ENCODE measurements at places on chromosomes 3 and 15.

DNA sequence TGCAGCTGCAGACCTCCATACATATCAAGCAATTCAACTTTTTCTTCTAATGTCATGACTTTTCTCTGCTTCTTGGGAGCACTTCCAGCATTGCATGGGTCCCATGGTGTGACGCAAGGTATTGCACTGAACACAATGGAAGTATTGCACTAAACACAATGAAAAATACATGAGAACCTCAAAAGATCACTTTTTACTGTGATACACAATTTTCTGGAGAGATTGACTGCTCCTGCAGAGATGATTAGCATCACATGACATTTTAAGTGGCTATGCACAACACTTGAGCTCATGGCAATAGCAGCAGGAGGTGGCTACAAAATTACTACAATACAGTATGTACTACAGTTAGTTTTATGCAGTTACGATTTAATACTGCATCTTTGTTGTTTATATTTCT lies 113.5 kb upstream of the BHLHE40 start:
- DNase-seq: no peak

- DNase-seq: no peak
These were observed 2.7 kb downstream of the CD200R1 start for GRCh38 chr3:112972158-112972557.

DNA sequence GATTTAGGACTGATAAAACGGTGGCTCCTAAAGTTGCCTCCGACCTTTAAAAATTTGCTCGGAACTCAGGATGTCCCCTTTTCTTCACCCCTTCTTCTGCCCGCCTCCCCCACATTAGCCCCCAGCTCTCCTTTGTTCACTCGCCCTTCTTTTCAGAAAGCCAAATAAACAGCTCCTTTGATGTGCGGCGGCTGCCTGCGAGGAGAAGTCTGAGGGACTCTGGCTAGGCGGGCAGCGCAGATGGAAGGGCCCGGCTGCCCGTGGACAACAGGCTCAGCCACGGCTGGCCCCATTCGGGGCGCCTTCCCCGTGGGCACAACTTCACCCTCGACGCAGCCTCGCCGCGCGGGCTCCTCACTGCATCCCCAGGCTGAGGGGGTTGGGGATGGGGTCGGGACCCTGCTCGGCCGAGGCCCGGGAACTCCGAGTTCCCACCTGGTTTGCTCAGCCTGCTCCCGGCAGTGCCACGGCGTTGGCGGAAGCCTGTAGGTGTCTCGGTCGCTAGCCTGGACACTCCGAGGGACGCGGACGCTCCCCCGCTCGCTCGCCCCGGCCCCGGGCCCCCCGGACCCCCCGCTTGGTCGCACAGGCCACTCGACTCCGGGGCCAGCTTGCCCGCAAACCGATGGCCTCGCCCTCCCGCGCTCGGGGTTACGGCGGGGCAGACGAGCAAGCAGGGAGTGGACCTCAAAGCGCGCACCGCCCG lies 897 bp upstream of the TLE3 start:
- DNase-seq: no peak

DNA sequence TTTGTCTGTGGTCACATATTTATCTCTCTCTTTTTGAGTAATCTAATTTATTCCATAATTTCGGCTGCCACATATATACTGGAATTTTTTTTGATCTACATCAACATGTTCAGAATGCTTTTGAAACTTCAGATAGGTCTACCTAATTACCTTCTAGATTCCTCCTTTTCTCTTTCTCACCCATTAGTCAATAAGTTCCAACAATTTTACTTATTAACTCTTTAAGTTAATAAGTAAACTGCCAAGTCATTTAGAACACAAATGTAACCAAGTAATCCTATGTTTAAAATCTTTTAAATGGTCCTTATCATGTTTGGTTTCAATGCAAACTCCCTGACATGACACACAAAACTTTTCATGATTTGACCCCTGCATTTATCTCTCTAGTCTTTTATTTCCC lies 410.5 kb downstream of the UNC13C start:
- DNase-seq: no peak

DNA sequence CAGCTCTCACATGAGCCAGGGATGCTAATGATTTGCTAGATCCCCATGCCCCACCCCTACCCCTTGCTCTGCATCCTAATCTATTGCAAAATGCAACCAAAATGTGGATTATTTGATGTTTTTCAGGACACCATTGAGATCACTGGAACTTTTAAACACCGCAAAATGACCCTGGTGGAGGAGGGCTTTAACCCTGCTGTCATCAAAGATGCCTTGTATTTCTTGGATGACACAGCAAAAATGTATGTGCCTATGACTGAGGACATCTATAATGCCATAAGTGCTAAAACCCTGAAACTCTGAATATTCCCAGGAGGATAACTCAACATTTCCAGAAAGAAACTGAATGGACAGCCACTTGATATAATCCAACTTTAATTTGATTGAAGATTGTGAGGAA lies 29.7 kb downstream of the HDC start:
- DNase-seq: no peak

DNA sequence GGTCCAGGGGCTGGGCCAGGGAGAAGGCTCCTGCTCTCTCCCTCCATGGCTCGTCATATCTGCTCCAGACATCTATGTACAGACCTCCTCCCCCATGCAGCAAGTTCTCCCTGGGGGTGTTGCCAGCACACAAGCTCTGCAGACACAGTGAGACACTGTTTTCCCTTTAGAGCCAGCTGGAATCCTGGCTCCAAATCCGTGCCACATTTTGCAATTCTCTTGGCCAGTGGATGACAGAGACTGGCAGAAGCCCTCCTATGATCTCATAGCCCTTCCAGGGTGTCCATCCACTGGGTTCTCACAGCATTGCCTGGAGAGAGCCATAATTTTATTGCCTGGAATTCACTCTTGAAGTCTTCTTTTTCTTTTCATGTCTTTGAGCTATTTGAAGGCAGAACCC lies 203.9 kb downstream of the TLE3 start:
- DNase-seq: no peak

- DNase-seq: no peak
These were observed 34.9 kb upstream of the TTBK2 start for GRCh38 chr15:42955518-42955917.

- DNase-seq: peak; percentile 19
These were observed 111.5 kb upstream of the MEF2A start for GRCh38 chr15:99454107-99454809.

- no peak for DNase-seq
These were observed 136.1 kb downstream of the CHL1 start for GRCh38 chr3:332701-333100.

- DNase-seq: no peak
These were observed 33.8 kb downstream of the FAIM start for GRCh38 chr3:138642226-138642926.

GRCh38 chr15:55990998-55991397 lies 2.4 kb downstream of the NEDD4 start:
- DNase-seq: no peak

DNA sequence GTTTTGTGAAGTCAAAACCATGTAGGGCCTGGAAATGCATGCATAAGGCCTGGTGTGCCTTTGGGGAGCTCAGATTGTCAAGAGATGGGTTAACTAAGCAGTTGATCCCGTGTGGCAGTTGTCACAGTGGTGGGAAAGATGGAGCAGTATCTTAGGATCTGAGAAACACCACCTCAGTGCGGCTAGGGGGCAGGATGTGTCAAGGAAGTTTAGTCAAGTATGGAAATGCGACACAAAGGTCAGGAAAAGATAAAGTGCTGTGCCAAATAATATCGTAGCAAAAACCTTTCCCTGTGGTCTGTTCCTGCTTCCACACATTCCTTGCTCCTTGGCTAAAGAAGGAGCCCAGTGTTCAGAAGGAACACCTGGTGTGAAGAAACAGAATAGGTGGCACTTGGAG lies 396.4 kb downstream of the EDEM1 start:
- no peak for DNase-seq

- DNase-seq: no peak
These were observed 118.4 kb upstream of the FLNB start for GRCh38 chr3:57889807-57890206.

- no peak for DNase-seq
These were observed 487.9 kb upstream of the SGO1 start for GRCh38 chr3:20673866-20674265.

GRCh38 chr3:79558943-79559342 lies 208.9 kb downstream of the ROBO1 start:
- no peak for DNase-seq

- DNase-seq: no peak
These were observed 47.1 kb upstream of the MAPKBP1 start for GRCh38 chr15:41727143-41727542.

DNA sequence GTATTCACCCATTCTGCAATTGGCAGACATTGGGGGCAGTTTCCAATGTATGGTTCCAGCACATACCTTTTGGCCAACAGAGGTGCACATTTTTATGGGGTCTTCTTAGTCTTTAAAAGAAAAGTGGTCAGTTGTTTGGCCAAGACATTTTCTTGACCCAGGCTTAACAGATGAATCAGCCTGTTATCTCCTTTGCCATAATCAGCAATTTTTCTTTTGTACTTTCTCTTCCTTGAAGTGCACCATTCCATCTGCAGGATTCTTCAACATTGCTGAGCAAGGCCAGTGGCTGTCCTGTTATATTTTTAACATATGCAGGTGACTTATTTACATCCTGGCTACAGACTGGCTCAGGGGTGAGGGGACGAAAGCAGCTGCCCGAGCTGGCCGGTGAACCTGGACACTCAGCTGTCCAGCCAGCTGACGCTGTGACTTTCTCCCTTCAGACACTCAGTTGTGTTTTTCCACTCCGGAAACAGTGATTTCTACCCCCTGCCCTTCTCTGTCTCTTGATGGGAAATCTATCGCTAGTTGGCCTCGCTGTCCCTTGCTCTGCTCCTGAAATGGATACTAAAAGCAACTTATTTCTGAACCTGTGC lies 96.5 kb upstream of the TNFAIP8L3 start:
- DNase-seq: no peak

- no peak for DNase-seq
These were observed 25.3 kb downstream of the ADGRG7 start for GRCh38 chr3:100634493-100635272.

- DNase-seq: no peak
These were observed 4.8 kb downstream of the C3orf52 start for GRCh38 chr3:112090887-112091586.

- no peak for DNase-seq
These were observed 116.7 kb downstream of the NR1I2 start for GRCh38 chr3:119898478-119899191.
